Articular chondrocyte of knee joint (primary cell): ENCODE measurements at places on chromosomes 1 and 21. TPM values are rescaled to one million over a fixed set of nuclear protein-coding genes. Genes with fewer than 3 reads are reported as not detected.

The PPCS gene
- 49.5 and 61.9 TPM in 2 replicates for total RNA-seq

The CFHR3 gene
- total RNA-seq: 0.11 TPM in 1 of 2 replicates, not detected in the other

The PUM1 gene
- total RNA-seq: 59.6 and 65.5 TPM in 2 replicates

The RAB3B gene
- 7.2 and 7.9 TPM in 2 replicates for total RNA-seq

The OR6N1 gene
- not detected in 2 replicates for total RNA-seq

The SLC1A7 gene
- under 0.01 and 0.11 TPM in 2 replicates for total RNA-seq

The LYPD8 gene
- not detected in 2 replicates for total RNA-seq

The NES gene
- total RNA-seq: 0.26 and 0.65 TPM in 2 replicates

The CENPF gene
- 28.1 and 41.7 TPM in 2 replicates for total RNA-seq

The KCNE1 gene
- 0.54 and 0.65 TPM in 2 replicates for total RNA-seq

The KANK4 gene
- not detected in 2 replicates for total RNA-seq

The CFHR4 gene
- not detected in 2 replicates for total RNA-seq

The RPL11 gene
- 742 and 938 TPM in 2 replicates for total RNA-seq

The HEYL gene
- total RNA-seq: under 0.01 TPM in 1 of 2 replicates, not detected in the other

The RNF186 gene
- not detected in 2 replicates for total RNA-seq

The KPNA6 gene
- 70.7 and 73.0 TPM in 2 replicates for total RNA-seq

The UTS2 gene
- total RNA-seq: 0.11 TPM in 1 of 2 replicates, not detected in the other

The FCAMR gene
- total RNA-seq: not detected in 2 replicates

The CALML6 gene
- 0.22 and 0.26 TPM in 2 replicates for total RNA-seq

The LRRC3 gene
- 0.22 and 0.26 TPM in 2 replicates for total RNA-seq

The F11R gene
- total RNA-seq: 0.78 and 0.86 TPM in 2 replicates

The LDLRAP1 gene
- total RNA-seq: 34.5 and 45.2 TPM in 2 replicates

The OR10J1 gene
- total RNA-seq: not detected in 2 replicates

The AMPD1 gene
- not detected in 2 replicates for total RNA-seq
